Astrocyte of the spinal cord (primary cell): ENCODE measurements at places on chromosomes 2 and 18.

- no peak for DNase-seq
These were observed 34.9 kb downstream of the KCNIP3 start for GRCh38 chr2:95332036-95332435.

- DNase-seq = no peak
These were observed 46.9 kb upstream of the LAMA1 start for GRCh38 chr18:7164323-7165004.

DNA sequence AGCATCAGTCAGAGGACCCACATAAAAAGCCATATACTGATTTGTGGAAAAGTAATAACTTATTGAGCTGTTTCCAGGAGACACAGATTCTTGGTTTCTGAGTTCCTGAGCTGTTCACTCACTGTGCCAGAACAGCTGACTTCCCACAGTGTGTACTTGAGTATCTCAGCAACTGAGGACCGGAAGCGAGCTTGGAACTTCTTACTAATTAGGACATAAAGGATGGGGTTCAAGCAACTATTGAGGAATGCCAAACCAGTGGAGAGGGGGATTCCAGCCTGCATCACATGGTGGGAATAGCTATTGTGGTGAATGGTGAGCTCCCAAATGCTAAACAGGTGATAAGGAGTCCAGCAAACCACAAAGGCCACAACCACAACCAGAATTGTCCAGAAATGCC is 16.4 kb downstream of the EEF1B2 start:
- peak; percentile 52 for DNase-seq

DNA sequence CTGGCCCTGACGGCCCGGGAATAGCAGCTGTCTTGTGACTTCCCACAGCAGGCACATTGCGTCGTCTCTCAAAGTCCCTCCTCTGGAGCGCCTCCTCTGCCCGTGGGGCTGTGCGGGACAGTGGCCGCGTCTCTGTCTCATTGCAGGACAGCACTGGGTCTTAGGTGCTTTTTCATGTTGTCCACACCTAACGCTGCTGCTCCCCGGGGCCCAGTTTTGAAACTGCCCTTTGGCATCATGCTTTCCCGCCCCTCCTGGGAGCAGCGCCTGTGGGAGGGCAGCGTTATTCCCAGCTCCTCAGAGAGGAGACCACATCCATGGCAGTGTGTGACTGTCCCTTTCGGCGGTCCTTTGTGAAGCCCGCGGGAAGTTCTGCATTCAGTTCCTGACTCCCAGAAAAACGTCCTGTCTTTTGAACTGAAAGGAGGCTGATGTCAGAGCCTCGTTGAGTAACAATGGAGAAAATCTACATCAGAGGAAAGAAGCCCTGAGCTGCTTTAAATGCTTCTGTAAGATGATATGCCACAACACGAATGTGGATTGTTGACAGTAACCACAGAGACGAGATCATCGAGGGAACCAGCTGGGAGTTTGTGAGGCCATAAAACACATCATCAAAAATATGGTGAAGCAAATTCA is 226.0 kb downstream of the FAM210A start:
- DNase-seq = peak; percentile 87

DNA sequence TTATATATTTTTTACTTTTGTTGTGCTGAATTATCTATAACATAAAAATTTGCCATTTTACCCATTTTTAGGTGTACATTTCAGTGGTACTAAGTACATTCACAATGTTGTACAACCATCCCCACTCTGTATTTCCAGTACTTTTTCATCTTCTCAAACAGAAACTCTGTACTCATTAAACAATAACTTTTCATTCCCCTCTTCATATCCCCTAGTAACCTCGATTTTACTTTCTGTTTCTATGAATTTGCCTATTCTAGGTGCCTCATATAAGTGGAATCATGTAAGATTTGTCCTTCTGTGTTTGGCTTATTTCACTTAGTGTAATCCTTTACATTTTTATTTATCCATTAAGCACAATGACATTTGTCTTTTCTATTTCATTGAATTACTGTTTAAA is 51.3 kb downstream of the GTF2A1L start:
- no peak for DNase-seq
